ENCODE measurements at places on chromosomes 16 and 17.

- DNase-seq: no peak
These were observed 2.2 kb downstream of the MLYCD start for GRCh38 chr16:83901101-83901500.

GRCh38 chr17:1179112-1179817 is 516 bp downstream of the ABR start:
- DNase-seq: no peak

DNA sequence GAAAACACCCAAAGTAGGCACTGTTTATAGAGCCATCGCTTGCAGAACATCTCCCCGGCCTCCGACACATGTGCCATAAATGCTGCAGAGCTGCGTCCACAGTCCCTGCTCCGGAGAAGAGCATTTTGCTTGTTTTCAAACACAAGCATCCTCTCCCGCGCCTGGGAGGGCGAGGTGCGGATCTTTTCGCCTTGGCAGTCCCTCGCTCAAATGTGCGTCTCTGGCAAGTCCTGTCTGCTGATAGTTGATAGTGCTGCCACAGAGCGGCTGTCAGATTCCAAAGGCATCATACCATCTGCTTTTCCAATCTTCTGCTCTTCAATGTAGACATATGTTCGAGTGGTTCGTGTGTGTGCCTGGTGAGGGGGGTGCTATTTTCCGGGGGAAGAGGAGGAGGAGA is 603.7 kb downstream of the MAF start:
- DNase-seq: no peak

DNA sequence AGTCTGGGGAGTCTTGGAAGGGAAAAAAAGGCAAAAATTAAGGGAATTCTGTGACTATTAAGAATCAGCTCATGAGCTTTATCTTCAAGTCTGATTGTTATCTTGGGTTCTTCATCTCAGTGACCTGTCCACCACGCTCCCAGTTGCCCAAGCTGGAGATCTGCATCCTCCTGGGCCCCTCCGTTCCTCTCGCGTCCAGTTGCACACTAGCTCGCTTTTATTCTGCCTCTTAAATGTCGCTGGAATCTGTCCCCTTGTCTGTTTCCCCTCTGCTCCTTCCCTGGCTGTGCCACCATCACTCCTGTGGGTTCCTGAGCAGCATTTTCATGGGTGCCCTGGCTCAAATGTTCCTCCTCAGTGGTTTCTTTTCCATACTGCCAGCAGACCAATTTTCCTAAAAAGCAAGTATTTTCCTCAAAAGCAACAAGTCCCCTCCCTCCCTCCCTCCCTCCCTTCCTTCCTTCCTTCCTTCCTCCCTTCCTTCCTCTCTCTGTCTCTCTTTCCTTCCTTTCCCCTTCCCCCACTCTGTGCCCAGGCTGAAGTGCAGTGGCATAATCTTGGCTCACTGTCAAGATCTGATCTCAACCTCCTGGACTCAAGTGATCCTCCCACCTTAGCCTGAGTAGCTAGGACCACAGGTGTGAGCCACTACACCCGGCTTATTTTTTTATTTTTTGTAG is 1.4 kb downstream of the ENDOV start:
- DNase-seq: no peak

DNA sequence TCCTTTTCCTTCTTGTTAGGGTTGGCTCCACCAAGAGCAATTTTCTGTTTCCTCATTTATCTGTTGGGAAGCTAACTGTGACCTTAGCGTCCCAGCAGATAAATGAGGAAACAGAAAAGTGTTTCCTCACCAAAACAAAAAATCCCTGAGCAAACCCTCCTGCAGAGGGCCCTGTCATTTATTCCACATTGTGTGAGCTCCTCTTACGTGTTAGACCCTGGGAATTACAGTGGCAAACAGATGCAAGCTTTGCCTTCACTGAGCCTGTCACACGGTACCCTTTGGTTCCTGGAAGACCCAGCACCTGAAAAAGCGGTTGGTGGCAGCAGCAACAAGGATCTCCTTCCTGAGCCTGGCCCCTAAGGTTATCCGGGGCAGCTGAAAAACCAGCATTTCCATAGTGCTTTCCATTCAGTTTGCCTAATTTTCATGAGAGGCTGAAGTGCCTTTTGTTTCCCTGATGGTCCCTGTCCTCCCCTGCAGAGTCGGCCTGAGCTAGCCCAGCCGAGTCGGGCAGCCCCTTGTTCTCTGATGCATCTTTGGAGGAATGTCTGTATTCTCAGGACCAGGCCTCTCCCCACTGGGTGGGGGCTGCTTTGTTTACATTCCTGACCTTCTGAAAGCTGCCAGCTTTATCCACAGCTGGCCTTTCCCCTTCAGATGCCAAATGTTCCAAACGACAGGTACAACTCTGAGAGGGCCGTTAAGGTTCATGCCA is 34.7 kb downstream of the YPEL2 start:
- DNase-seq: no peak

GRCh38 chr17:13727441-13728171 is 125.9 kb upstream of the HS3ST3A1 start:
- DNase-seq: no peak

- no peak for DNase-seq
These were observed 12.2 kb upstream of the CPD start for GRCh38 chr17:30366536-30366935.

- no peak for DNase-seq
These were observed 98.0 kb downstream of the KPNA2 start for GRCh38 chr17:68133346-68134045.

- DNase-seq: no peak
These were observed 123.4 kb downstream of the DYNLRB2 start for GRCh38 chr16:80664226-80664625.

DNA sequence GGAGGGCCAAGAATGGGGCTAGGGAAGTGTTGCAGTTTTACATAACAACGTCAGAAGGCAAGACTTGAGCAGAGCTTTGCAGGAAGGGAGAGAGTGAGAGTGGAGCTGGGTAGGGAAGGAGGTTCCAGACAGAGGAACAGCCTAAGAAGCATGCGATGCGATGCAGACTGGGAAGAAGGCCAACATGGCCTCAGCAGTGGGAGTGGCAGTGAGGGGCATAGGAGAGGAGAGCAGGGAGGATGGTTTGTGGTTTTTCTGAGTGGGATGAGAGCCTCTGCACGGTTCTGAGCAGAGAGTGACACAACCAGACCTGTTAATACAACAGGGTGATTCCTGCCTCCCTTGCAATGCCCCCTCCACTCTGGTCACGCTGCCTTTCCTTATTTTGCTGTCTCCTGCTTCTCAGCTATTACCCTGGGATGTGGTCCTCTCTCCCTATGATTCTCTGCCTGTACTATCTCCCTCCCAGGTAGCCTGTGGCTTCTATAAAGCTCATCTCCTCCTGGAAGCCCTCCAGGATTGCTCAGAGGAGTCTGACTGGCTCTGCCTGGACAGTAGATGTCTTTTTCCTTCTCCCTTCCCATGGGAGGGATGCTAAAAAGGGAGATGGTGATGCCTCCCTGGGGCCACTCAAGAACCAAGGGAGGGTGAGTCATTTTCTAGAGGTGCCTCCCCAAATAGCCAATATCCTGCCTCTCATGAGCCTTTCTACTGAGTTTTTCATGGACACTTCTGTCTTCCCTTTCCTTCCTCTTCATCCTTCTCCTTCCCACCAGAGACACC is 38.7 kb upstream of the NGFR start:
- DNase-seq: no peak

DNA sequence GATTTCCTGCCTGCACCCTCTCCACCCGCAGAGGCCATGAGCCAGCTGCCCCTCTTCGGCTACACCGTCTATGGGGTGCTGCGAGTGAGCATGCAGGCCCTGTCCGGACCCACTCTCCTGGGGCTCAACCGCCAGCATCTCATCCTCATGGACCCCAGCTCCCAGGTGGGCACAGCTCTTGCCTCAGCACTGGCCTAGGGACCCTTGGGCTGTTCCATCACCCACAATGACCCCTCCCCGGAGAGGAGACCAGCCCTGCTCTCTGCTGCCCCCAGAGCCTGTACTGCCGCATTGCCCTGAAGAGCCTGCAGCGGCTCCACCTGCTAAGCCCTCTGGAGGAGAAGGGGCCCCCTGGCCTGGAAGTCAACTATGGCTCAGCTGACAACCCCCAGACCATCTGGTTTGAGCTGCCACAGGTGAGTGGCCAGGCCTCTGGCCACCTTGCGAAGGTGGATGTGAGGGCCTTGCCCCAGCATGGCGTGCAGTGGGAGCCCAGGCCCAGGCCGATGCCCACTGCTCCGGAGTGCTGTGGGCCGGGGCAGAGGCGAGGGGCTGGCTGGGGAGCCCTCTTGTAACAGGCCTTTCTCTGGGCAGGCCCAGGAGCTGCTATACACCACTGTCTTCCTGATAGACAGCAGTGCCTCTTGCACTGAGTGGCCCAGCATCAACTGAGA is 7.3 kb upstream of the SMIM5 start:
- no peak for DNase-seq

DNA sequence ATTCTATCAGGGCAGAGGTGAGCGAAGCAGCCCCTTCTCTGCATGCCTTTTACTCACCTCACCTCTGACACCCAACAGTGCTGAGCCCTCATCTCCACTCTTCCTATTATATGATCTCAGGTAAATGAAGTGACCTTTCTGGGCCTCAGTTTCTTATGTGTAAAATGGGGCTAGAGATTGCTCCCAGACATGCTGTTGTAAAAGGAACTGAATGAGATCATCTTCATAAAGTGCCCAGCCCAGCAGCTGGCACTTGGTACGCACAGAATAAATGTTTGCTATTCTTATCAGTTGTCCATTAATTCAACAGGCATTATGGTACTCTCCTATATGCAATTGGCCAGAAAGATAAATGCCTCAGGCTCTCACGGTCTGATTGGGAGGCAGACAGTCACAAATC is 4.5 kb upstream of the GALK1 start:
- DNase-seq: no peak

GRCh38 chr16:64356267-64356666 is 765.6 kb downstream of the CDH11 start:
- no peak for DNase-seq

GRCh38 chr17:50564916-50565315 is 4.4 kb downstream of the CACNA1G start:
- no peak for DNase-seq

DNA sequence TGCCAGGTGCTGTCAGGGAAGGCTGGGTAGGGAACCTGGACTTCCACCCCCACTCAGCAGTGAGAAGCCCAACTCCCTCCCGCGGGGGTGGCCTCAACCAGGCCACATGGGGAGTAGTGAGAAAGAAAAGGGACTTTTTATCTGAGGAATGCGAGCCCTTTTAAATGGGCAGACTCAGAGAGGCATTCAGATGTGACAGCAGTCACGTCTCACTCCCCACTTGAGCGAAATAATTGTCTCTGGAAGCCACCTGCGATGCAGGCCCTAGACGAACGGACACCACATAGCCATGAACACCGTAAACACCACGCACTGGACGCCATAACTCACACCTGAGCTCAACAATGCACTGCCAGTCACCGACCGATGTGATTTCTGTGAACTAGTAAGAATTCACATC is 11.9 kb upstream of the CD300E start:
- no peak for DNase-seq

Measured in stimulated activated CD8-positive, alpha-beta memory T cell treated with anti-CD3 and anti-CD28 coated beads, Interleukin-7, amount 100 ng/mL, for 48 hours (primary cell).